Fibroblast of lung (primary cell): ENCODE measurements at places on chromosomes 6 and 20.
A peak's percentile ranks its signal among the peaks of the same experiment; 100 is the strongest.

- no peak for DNase-seq
Measured at GRCh38 chr6:165634101-165634880, 28.8 kb downstream of the PDE10A start.

GRCh38 chr20:51610111-51610510 lies 67.6 kb upstream of the NFATC2 start:
- DNase-seq: no peak

DNA sequence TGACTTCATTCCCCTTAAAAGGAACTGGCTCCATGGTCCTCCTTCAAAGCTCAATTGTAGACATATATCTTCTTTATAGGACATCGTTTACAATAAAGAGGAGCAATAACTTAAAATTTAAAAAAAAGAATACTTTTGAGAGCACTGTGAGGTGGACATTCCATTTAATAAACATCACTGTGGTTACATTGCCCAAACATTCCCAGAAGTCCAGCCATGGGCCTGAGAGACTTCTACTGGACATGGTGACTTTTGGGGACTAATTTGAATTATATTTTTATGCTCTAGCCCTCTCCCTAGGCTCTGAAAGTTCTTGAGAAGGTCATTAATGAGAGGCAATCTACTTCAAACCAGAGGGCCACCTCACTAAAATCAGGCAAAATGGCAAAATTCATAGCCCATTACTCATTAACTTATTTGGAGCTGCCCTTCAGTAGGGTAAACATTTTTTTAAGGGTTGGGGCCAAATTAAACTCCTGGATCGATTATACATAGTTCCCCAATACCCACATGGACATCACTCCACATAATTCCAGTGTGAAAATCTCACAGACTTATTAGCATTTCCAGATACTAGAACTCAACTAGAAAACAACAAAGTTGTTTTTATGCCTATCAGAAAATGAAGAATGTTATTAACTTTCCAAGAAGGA lies 17.1 kb downstream of the ISM1 start:
- no peak for DNase-seq

- DNase-seq: no peak
Measured at GRCh38 chr20:33833333-33833732, 22.2 kb downstream of the CHMP4B start.

DNA sequence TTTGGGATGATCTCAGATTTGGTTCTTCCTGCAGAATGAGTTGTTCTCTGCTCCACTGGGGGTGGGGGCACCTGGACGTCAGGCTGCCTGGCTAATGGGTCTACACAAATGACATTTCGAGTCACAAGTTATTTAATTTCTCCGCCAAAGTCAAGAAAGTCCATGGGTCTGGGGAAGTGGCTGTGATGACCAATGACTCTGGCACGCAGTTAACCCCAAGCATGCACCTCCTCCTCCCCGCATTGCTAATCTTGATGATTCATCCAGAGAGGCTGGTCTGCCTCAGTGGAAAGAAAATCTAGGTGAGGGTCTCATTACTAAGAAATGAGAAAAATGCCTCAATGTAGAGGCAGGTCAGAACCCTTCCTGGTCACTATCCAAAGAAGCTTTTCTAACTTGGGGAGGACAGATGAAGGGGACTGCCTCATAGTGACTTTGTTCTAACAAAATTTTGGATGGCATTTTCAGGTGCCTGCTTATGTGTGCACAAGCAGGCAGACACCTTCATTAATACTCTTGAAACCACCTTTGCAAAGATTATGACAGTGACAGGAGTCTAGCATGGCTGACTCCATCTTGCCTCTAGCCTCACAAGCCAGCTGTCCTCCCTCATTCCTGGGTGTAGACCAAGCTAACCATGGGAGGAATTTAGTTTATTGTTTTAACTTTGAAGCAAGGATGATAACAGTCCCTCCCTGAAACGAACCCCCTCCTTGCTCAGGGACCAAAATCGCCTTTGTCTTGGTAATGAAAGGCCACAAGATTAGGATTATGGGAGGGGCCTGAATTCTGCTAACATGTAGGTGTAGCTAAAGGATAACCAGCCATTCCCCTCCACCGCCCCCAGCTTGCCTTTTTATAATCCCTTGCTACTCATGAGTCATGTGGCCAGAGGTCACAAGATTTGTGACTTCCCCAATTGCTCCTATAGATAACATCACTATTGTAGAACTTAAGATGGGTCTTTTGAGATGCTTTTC lies 98.6 kb upstream of the MRPS10 start:
- DNase-seq: peak; percentile 99

- no peak for DNase-seq
Measured at GRCh38 chr6:8819446-8819845, 384.1 kb upstream of the SLC35B3 start.

DNA sequence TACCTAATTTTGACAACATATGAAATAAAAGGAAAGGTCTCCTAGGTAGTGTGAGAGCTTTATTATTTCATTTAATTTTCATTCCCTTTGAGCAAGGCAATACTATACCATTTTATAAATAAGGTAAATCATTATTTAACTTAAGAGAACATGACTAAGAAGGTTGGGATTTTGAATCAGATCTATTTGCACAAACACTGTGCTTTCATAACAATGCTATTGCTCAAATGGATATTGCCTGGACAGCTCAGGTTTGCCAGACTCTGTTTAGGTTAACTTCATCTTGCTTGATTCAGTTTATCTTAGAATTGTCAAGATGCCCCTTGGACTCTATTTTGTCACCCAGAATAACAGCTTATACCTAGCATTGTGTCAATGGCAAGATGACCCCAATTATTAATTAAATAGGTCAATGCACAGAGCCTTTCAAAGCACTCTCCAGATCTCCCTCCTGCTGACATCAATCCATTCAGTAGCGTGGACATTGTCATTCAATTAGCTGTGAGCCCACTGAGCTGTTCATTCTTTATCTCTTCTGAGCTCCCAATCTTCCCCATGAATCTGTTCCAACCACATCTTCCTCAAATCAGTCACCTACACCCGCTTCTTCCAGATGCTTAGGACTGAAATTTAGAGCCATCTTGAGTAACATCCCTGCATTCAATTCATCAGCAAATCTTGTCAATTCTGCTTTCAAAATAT lies 42.1 kb upstream of the TMEM30A start:
- no peak for DNase-seq

DNA sequence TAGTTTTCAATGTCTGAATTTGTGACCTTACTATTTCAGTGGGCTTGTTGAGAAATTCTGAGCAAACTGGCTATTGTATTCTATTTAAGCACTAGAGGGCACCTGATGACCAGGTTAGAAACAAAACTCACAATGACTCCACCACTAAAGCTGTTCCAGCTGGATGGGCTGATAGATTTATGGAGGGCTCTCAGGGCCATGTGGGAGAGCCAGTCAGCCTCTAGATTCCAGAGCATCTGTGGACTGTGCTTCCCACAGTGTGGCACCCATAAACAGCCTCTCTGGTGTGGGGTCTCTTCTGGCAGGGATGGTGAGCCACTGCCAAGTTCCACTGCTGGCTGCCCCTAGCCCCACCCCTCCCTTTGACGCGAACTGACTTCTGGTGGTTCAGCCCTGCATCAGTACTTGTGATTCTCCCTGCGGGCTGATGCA lies 29.2 kb downstream of the C6orf58 start:
- peak; percentile 54 for DNase-seq

DNA sequence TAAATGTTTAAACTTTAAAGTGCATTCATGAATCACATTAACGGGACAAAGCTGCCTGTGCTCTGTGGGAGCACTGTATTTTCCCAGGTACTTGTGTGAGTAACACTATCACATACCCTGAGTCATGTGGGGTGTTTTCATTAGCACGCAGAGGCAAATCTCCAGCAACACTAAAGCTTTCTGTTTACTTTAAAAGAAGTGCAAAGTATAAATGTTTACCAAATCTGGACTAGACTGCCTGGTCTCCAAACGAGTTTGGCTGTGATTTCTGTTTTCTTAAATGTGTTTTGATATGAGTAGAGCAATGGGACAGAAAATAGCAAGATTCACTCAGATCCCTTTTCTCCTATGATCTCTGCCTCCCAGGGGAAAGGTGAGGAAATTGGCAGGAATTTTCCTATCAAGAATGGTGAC lies 28.8 kb upstream of the RIPPLY2 start:
- DNase-seq: peak; percentile 30

DNA sequence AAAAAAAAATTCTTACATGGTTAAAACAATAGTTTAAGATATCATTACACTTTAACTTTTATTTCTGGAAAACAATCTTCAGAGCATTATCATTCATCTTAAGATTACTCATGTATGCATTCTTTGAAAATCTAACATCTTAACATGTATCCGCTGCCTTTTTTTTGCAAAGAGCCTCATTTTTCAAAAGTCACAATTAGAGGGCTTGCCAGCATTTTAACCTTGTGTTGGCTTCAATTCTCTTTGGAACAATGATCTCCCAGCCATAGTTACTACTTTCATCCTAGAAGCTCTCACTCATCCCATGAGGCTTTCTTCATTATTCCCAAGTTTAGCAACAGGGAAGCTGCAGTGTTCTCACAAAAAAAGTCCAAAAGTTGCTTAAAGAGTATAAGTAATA lies 330.8 kb downstream of the BCKDHB start:
- no peak for DNase-seq

GRCh38 chr6:168968228-168968627 lies 285.4 kb downstream of the THBS2 start:
- peak; percentile 91 for DNase-seq

DNA sequence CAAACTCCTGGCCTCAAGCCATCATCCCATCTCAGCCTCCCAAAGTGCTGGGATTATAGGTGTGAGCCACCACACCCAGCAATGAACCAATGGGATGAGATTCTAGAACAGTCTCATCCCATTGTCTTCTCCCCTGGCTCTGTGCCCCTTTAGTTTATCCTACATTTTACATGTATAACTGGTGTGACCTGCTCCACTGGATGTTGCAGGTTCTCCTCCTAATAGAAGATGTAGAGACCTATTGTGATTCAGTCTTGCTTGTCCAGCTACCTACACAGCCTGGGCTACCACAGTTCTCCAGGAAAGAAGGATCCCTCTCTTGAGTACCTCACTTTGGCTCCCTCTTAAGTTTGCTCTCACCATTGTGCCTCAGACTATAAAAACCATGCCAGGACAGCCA lies 2.0 kb upstream of the FKBPL start:
- no peak for DNase-seq

GRCh38 chr6:89680150-89680549 lies 41.6 kb upstream of the LYRM2 start:
- no peak for DNase-seq

DNA sequence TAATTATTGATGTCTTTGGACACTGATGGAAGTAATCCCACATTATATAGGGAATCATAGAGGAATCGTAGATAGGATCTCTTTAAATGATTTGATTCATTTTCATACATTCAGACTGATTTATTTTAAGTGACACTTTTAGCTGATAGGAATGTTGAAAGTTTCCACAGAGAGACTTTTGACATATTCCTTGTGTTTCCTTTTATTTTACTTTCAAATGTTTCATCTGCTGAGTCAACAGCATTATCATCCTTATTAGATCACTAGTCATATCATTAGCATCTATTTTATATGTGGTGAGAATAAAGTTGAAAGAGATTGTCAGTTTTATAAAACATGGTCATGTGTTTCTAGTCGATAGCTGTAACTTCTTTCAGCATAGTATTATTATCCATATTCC lies 13.4 kb downstream of the DCBLD1 start:
- peak; percentile 42 for DNase-seq

- no peak for DNase-seq
Measured at GRCh38 chr20:25081065-25081729, 744 bp downstream of the VSX1 start.

GRCh38 chr6:142935553-142936517 lies 9.1 kb downstream of the HIVEP2 start:
- DNase-seq: no peak

DNA sequence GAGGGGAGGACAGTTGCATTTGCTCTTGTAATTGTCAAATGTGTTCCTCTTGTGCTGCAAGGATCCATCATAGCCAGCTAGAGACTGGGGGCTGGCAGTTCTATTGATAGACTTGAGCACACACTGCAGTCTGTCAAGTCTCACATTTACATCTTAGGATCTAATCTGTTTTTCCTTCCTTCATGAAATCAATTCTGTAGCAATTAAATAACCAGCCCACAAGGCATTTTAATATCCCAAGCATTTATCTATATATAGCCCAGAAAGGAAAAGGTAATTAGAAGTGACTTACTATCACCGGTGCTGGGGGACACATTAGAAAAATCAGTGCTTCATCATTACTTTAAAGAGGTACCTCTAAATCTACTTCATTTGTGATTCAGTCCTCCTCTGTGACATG lies 143.0 kb upstream of the STXBP5 start:
- no peak for DNase-seq

GRCh38 chr20:52047811-52048764 lies 143.5 kb downstream of the ZFP64 start:
- DNase-seq: peak; percentile 53

DNA sequence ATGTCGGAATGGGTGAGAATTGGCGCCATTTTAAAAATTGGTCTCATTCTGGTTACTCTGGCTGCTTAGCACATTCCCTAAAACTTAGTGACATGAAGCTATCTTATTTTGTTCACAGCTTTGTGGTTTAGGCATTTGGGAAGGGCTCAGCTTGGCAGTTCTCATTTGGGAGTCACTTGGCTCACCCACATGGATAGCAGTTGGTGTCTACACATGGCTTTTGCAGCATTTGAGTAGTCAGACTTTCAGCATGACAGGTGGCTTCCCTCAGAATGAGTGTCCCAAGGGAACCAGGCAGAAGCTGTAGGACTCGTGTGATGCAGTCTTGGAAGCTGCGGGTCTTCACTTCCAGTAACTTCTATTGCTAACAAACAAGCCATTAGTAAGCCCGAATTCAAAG lies 64.6 kb downstream of the UST start:
- no peak for DNase-seq

GRCh38 chr20:62332421-62332820 lies 29.6 kb downstream of the ADRM1 start:
- DNase-seq: no peak

GRCh38 chr6:5302995-5303622 lies 41.8 kb downstream of the FARS2 start:
- DNase-seq: peak; percentile 21

DNA sequence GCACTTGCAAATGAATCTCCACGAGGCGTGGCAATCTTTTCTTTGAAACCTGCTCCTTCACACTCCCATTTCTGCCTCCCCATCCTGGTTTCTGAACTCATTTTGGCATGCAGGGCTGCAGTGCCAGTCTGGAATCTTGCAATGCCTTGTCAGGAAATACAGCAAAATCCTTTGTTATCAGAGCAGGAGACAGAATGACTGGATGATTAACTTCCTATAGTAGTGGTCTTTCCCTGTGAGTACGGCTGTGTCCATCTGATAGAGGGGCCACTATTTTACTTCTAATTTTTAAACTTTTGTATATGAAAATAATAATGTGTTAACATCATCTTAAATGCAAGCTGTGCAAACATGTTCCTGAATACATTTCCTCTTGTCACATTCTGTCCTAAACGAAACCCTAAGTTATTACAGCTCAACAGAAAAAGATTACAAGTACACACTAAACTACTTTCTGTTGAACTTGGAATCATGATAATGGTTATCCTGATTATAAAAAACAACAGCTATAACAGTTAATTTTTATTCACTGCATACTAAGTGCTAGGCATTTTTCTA lies 140.2 kb downstream of the KIF13A start:
- no peak for DNase-seq

GRCh38 chr6:158476389-158476788 lies 83.5 kb upstream of the TMEM181 start:
- DNase-seq: no peak
